ENCODE measurements at places on chromosomes 7 and 10.

GRCh38 chr10:75617485-75618155, 186.2 kb downstream of the LRMDA start:
- no peak for DNase-seq

DNA sequence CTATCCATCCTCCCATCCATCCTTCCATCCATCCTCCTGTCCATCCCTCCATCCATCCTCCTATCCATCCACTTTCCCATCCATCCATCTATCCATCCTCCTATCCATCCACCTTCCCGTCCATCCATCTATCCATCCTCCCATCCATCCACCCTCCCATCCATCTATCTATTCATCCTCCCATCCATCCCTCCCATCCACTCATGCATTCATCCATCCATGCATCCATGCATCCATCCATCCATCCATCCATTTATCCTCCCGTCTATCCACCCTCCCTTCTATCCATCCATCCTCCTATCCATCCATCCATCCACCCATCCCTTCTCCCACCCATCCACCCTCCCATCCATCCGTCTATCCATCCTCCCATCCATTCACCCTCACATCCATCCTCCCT, 25.2 kb upstream of the PSMG3 start:
- DNase-seq, result no peak

DNA sequence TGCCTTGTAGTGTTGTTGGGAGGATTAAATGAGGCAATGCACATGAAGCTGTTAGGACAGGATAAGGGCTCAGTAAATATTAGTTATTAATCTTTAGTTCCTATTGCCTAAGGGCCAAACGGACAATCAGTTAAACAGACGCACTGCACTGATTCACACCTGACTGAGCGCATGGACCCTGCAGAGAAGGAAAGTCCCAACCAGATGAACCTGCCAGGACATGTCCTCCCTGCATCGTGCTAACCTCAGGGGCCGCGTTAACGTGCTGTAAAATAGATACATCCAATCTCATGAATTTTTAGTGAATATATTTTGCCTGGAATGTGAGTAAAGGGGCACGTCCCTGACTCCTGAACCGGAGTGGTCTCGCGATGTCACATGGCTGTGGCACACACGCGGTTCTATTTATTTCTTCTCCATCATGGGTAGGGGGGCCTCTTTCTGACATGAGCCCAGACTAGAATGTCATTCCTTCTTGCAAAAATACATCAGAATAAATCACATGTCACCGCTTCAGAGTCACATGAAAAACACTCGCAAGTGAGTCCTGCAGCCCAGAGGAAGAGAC, 12.3 kb downstream of the ADARB2 start:
- no peak for DNase-seq

- DNase-seq, result no peak
Measured at GRCh38 chr10:119290301-119291048, 83.1 kb downstream of the GRK5 start.

GRCh38 chr10:99513061-99513460, 19.7 kb upstream of the NKX2-3 start:
- no peak for DNase-seq

GRCh38 chr7:88347090-88347489, 40.4 kb upstream of the STEAP4 start:
- DNase-seq, result no peak

DNA sequence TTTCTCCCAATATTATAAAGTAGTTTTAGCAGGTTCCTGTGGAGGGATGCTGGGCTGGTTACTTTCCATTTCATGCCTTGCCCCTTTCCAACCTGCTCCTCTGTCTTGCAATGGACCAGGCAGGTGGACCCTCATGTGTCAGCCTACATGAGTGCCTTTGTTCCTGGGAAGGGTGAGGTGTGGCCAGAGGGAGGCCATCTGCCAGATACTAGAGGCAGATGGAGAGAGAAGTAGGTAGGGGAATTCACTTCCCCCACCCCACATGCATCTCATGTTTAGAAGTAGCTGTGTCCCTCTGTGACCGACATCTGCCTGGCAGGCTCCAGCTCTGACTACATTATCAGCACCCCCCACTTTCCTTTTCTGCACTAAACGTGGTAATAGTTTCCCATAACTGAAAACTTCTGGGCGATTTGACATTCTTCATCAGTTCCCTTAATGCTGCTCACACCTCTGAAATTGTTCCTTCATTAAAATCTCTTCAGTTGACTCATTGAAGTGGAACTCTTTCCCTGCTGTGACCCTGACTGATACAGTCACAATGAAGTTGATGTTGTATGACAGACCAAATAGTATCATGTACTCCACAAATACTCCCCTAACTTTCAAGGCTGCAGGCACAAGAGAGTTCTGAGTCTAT, 396.3 kb upstream of the FZD8 start:
- DNase-seq, result no peak

Data from CMK (cell line).